WTC11 (cell line): ENCODE measurements at places on chromosomes 2 and 18.
A peak's percentile ranks its signal among the peaks of the same experiment; 100 is the strongest.

DNA sequence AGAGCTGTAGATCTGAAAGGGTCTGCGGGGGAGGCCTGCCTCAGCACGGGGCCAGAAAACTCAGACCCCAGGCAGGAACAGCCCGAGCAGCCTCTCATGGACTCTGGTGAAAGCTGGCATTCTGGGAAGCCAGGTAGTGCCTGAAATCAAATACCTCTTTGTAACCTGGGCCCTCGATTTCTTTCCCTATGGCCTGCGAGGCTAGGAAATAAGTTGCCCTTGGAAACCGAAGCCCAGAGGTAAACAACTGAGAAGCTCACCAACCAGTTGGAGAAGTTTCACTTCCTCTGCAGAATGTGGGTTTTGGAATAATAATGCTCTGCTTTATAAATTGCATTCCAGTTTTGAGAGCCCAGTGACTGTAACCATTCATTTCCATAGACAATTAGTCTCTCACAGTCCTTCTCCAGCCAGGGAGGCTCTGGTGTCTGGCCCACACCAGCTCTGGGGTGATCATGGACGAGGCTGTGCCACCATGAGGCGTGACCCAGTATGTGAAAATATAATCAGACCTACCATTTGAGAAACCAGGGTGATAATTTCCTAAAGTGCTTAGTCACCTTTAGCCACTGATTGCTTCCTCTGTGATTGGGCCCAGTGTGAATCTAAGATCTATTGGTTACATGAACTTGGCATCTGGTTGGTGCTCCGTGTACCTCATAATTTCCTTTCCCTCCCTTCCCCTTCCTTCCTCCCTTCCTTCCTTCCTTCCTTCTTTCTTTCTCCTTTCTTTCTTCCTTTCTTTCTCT lies 133.1 kb upstream of the PELI1 start:
- DNase-seq = peak; percentile 47

- DNase-seq = no peak
These were observed 136.9 kb downstream of the SLC4A10 start for GRCh38 chr2:161761160-161761559.

GRCh38 chr2:155733091-155733853 lies 599.2 kb downstream of the NR4A2 start:
- no peak for DNase-seq

GRCh38 chr2:121858369-121858768 lies 102.9 kb downstream of the TSN start:
- no peak for DNase-seq

DNA sequence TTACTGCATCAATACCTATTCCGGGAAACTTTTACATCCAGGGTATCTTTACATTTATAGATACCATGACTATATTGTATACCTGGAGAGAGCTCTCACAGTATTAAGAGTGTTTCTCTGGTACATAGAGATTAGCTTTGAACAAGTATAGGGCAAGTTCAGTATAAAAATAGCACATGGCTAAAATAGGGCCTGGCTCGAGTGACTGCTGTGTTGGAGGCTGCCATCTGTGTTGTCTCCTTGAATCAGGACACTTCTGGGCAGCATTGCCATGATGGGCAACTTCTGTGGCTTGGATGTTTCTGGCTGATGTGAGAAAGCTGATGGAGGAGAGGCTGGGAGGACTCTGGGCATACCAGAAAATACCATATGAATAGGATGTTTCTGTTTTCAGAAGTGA lies 18.7 kb downstream of the ARHGAP28 start:
- DNase-seq = no peak

GRCh38 chr2:85011098-85011497 lies 40.1 kb downstream of the KCMF1 start:
- DNase-seq = no peak

GRCh38 chr2:170271340-170271739 lies 93.4 kb downstream of the MYO3B start:
- DNase-seq = no peak

- DNase-seq = no peak
These were observed 52.5 kb upstream of the TTN start for GRCh38 chr2:178859730-178860129.

DNA sequence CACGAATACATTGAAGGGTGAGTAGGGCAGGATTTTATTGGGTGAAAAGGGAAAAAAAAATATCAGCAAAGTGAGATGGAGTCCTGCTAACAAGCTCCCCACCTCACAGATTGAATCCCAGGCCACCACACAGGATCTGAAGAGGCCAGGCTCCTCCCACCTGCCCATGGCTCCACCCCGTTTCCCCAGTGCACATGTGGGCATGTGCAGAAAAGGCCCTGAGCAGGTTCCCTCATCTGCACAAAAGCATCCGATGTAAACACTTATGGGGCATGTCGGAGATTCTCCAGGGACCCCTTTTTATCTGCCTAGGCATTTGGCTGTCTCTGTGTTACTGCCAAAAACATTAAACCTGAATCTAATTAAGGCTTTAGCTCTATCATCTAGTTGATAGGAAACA lies 35.2 kb downstream of the SKA1 start:
- peak; percentile 33 for DNase-seq

GRCh38 chr2:63484481-63484880 lies 103.8 kb downstream of the WDPCP start:
- DNase-seq = no peak

GRCh38 chr2:86123328-86123925 lies 17.4 kb downstream of the PTCD3 start:
- DNase-seq = no peak

GRCh38 chr2:200587007-200587616 lies 1.3 kb downstream of the AOX1 start:
- no peak for DNase-seq

- DNase-seq = peak; percentile 48
These were observed 879 bp upstream of the EPAS1 start for GRCh38 chr2:46296216-46296839.

DNA sequence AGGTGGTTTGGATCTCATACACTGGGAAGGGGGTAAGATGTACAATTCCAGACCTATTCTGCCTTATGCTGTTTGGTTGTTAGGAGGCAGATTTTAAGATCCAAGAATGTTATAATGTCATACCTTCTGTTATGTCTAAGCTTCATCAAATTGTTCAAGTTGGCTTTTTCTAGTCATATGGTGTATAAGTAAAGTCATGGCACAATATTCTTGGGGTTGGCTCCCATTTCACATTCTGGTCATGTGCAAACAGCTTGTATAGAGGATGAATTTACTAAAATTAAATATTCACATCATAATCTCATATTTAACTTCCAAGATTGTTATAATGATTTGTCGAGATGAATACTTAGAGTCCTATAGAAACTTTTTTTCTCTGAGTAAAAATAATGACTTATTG lies 424.9 kb upstream of the HNMT start:
- no peak for DNase-seq

- DNase-seq = no peak
These were observed 71.8 kb downstream of the MYO3B start for GRCh38 chr2:170249761-170250160.

DNA sequence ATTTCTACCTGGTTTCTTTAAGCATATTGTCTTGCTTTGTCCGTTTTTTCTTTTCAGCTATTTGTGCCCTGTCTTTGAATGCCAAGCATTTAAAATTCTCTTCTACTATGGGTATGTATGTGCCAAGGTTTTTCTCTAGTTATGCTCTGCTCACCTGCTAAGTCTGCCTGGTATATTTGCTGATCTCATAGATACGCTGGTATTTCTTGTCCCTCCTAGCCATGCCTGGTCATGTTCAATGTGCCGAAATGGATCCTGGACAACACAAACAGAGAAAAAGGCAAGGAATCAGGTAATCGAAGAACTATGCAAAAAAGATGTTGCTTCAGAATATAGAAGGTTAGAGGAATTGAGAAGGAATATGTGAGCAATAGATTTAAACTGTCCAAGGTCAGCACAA lies 14.9 kb upstream of the KDM3A start:
- DNase-seq = no peak

- no peak for DNase-seq
These were observed 879 bp upstream of the GALNT5 start for GRCh38 chr2:157256626-157257025.

GRCh38 chr2:96869822-96870625 lies at the start of gene SEMA4C:
TSS of gene SEMA4C (minus strand) at chr2:96870080. CDS start at chr2:96867886, 2,194 bp downstream.
- DNase-seq = peak; percentile 59

- DNase-seq = no peak
These were observed 20.5 kb downstream of the SETBP1 start for GRCh38 chr18:44701227-44701626.

DNA sequence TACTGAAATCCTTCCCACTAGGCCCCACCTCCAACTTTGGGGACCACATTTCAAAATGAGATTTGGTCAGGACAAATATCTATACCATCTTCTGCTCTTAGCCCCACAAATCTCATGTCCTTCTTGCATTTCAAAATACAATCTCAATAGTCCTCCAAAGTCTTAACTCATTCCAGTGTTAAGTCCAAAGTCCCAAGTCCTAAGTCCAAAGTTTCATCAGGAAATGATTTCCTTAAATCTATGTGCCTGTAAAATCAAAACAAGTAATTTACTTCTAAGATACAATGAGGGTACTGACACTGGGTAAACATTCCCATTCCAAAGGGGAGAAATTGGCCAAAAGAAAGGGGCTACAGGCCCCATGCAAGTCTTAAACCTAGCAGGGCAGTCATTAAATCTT lies 40.5 kb upstream of the TNP1 start:
- no peak for DNase-seq

- DNase-seq = no peak
These were observed 5.9 kb upstream of the ATP5MC3 start for GRCh38 chr2:175187378-175187777.

DNA sequence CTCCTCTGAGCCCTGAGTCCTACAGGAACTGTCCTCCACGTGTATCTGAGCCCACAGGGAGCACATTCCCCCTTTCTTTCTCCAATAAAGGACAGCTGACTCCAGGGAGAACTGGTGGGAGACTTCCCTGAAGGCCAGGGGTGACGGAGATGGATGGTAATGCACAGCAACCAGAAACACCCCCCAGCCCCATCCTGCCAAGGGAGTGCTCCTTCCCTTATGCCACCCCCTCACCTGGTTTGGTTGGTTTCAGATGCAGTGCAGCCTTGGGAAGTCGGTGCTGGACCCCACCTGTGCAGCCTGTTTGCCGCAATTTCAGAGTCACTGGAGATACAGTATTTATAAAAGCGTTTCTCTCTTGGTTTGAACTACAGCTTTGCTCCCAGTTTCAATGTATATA lies 24.0 kb downstream of the GPR55 start:
- no peak for DNase-seq

DNA sequence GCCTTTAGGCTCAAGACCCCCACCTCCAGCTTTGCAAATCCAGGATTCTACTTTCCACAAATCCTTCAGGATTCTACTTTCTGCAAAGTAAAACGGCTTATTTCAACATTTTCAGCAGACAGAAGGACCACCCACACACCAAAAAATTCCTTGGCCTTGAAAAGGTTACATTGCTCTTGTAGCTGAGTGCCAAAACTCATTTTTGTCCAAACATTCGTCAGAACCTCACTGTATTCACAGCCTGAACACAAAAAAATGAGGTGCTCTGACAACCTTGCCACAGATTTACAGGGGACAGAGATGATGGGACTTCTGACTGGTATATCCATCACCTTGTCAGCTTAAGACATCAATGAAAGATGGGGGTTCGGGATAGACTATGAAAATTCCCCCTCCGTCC lies 63.0 kb upstream of the COX7A2L start:
- DNase-seq = no peak

DNA sequence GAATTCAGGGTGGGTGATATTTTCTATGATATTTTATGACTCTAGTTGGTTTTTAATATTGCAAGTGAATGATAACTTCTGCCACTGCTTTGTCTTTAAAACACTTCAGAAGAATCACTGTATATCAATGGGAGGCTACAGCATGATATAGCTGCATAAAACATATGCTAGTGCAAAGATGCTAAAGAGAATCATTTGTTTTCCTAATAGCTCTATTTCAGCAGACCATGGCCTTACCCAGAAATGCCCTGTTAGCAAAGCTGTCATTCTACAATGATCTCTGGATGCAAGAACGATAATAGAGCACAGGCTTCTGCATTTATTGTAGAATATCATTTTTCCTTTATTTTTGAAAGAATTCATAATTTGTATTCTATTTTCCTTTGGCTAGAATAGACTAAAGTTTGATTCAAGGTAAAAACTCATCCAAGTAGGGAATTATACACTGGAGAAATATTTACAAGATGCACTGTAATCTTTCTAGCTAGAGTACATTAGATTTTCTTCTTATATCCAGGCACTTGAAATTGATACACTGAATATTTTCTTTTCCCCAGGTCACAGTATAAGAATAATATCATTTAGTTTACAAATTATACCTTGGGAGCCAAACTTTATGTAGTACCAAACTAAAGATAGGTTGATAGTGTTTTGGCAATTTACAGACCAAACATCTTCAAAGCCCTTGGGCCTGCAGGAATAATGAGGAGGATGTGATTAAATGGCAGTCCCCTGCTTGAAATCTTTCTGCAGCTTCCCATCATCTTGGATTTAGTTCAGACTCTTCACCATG lies 252.6 kb upstream of the LINC00305 start:
- DNase-seq = no peak

- DNase-seq = no peak
These were observed 23.4 kb upstream of the SOX11 start for GRCh38 chr2:5668682-5669250.

GRCh38 chr2:46632349-46632748 lies 153.0 kb downstream of the TMEM247 start:
- no peak for DNase-seq

DNA sequence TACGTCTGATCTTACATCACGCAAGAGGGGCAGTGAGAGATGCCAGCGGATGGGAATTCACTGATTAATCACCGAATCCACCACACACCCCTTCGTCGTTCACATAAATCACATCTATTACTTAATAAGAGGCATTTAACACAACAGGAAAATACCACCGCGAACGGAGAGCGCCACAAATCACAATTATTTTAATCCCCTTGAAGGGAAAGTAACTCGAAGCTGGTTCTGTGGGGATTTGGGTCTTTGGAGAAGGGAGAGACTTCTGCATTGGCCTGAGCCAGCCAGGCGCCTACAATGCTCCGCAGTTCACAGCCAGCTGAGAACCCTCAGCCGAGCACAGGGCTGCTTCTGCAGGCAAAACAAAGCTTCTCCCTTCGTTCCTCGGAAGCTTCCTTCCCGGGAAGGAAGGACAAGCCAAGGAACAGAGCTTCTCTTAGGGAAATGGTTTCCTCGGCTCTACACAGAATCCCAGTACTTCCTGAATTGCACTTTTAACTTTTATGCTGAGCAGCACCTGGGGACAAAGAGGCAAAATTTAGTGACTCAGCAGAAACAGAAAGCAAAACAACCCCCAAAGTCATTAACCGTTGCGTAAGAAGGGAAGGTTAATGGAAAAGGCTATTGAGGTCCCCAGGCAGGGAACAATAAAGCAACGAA lies at the start of gene LRP1B:
LRP1B (minus strand) TSS at position 7 of the 660 bp plus-strand sequence. CDS start 287 bp downstream, outside the sequence.
- DNase-seq = peak; percentile 33

GRCh38 chr2:11710632-11711353 lies 35.6 kb upstream of the LPIN1 start:
- DNase-seq = no peak

GRCh38 chr2:71880846-71881610 lies 266.6 kb downstream of the CYP26B1 start:
- DNase-seq = no peak
